ENCODE measurements at places on chromosomes 12 and 14.

DNA sequence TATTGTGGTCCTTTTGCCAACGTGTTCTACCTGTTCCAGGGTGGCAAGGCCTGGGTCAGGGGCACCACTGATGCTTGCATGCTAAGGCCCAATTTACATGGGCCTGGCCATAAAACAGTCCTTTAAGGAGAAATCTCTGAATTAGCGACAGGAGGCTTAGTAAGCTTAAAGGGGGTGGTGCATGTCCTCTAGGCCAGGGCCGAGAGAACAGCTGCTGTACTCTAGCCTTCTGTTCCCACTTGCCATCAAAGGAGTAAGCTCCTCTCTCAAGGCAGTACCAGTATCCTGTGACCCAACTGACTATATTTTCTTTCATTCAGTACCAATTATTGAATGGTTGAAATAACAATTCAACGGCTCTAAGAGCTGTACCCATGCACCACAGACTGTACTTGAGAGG, 67.7 kb upstream of the ZDHHC17 start:
- no peak for DNase-seq

DNA sequence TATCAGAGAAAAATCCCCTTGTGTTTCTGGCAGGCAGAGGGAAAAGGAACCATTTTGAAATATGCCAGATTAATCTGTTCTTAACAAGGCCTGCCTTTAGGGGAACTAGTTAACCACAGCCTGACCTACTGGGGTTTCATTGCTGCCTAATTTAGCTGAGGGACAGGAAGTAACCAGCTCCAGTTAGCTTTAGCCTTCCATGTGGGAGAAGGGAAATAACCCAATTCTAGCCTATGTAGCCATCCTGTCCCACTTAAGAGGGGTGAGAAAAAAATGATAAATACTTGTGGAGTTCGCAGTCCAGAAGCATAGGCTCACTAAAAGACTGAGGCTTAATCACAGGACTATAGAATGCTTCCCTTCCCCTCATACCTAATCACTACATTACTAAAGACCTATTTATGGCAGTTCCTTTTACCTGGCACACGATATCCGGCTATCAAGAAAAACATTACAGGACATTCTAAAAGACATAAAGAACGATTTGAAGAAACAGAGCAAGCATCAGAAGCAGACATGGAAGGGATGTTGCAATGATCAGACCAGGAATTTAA, 22.8 kb downstream of the COX8C start:
- DNase-seq: no peak

DNA sequence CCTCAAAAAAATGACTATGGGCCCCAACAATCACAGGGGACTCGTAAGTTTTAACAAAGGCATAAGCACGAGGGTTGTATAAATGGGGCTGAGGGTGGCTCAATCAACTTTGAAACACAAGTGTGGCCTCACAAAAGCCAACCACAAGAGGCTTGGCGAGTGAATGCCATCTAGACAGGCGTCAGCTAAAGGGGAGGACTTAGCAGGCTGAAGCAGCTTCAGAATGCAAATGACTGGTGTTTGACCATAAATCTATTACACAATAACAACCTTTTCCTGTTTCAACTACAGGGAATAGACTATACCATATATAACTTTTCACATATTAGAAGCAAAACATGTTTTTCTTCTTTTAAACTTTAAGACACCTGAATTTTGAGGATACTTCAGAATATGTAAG, 777.9 kb downstream of the FSCB start:
- DNase-seq: no peak

DNA sequence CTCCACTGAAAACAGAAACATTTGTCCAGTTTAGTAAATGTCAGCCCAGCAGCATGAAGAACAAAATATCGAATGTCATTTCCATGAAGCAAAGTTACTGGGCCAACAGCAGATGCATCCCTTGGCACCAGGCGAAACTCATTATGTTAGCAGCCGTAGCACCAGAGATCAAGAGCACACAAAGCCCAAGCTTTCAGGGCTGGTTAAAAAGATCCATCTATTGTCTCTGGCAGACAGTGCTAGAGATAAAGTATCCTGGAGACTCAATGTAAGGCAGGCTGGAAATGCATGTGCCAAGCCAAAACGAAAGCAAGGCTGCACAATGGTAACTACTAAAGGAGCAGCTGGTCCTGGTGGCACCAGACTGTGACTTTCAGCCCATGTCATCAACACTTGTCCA, 120.3 kb upstream of the PLEKHG7 start:
- no peak for DNase-seq

- no peak for DNase-seq
Measured at GRCh38 chr12:118842866-118843265, 138.5 kb upstream of the SRRM4 start.
